NCI-H2171 treated with DMSO at 0.1 percent for 48 hours (cell line): ENCODE measurements at places on chromosomes 11 and 22.

- DNase-seq, result no peak
Measured at GRCh38 chr11:34633990-34634693, 13.2 kb downstream of the EHF start.

GRCh38 chr11:46321757-46322156 lies 25.5 kb upstream of the DGKZ start:
- DNase-seq, result no peak

DNA sequence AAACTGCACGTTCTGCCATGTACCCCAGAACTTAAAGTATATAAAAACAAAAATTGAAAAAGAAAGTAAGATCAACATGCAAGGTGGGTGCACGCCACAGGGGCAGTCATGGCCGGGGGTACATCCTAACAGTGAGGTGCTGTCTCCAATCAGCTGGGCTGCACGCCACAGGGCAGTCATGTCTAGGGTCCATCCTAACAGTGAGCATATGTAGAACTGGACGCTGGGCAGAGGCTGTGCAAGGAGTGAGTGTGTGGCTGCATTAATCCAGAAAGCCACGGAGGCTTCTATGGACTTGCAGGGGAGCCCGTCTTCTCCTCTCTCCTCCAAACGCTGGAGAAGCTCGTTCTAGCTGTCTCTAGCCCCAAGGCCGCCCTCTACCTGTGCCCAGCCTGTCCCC lies 1105.0 kb downstream of the BRD1 start:
- no peak for DNase-seq

GRCh38 chr11:28715726-28716125 lies 607.5 kb downstream of the METTL15 start:
- DNase-seq, result no peak

GRCh38 chr22:19554834-19555404 lies 30.7 kb upstream of the CLDN5 start:
- no peak for DNase-seq

- peak; percentile 64 for DNase-seq
Measured at GRCh38 chr11:35632301-35632700, 14.0 kb downstream of the FJX1 start.

GRCh38 chr11:95358511-95359340 lies 127.7 kb upstream of the SESN3 start:
- DNase-seq, result peak; percentile 23

DNA sequence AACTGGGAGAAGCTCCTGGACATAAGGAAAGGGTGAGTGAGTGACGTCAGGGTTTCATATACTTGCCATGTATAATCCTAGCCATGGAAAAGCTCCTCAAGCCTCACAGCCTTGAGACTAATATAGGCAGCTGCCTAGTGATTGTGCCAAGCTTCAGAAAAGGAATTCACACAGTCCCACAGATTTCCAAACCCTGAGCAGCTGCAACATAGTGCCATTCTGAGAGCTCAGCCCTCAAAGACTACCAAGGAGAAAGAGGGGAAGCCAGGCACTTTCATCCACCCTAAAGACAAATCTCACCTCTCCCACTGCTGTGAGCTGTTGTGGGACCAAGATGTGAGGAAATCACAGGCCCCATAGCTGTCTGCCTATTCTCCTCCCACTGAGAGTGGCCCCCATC lies 707.9 kb upstream of the ANO5 start:
- DNase-seq, result no peak

DNA sequence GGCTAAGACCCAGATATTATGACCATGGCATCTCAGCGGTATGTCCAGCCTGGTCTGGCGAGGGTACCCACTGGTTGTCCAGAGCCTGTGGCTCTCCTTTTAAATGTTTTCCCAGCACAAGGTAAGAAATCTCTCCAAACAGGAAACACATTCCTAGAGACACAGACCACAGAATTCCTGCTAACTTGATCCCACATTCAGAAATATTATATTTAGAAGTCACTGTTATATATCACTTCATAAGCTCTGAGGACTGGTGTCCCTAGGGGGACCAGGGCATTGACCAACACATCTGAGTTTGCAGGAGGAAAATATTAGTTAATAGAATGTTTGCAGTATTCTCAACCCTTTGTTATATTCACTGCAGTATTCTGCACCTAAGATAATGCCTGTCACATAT lies 23.1 kb downstream of the TMPRSS13 start:
- no peak for DNase-seq

GRCh38 chr22:50683994-50684371 lies 11.4 kb downstream of the SHANK3 start:
- DNase-seq, result no peak

- no peak for DNase-seq
Measured at GRCh38 chr11:100925935-100926334, 203.7 kb downstream of the PGR start.

GRCh38 chr11:102306048-102306597 lies 11.2 kb upstream of the BIRC3 start:
- DNase-seq, result no peak

GRCh38 chr11:119198925-119199324 lies 7.2 kb upstream of the CBL start:
- DNase-seq, result no peak

DNA sequence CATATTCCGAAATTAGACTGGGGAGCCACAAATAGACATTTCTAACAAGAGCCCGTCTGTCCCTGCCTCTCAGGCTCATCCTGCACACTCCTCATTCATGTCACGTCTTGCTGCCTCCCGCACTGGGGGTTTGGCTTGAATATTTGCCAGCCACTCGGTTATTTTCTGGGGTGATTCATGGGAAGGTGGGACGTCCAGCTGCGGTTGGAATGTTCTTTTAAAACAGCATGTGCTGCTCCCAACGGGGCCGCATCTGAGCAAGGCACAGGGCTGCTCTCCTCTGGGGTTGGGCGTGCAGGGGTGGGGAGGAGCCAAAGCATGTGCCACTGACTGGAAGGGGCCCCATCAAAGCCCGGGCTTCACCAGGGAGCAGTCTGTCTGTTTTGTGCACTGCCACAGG lies 25.9 kb upstream of the SLC5A4 start:
- DNase-seq, result peak; percentile 65

DNA sequence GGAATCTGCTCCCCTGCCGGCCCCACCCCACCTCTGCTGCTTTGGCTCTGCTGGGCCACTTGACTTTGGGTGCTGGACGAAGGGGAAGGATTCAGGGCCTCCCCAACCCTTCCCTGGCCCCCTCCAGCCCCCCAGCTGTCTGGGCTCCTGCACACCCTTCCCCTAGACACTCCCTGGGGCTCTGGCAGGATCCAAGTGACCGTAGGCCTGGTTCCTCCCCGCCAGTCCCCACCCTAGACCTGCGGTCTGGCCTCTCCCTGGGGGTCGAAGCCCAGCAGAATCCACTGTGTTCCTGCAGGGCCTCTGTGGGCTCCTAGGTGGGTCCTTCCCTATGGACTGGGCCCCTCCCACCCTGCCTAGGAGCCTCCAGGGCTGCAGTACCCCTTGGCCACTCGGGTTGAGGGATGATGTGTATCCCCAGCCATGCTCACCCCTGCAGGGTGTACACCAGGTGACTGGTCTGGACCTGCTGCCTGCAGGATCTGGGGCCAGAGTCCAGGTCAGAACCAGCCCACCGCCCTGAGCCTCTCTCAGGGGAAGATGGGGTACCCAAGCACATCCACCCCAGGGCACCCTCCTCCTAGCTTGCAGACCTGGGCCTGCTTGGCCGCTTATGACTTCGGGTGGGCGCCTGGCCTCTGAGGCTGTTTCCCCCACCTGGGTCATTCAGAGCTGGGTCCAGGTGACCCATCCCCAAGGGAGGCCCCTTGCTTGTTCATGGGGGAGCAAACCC lies 5.6 kb downstream of the PIM3 start:
- DNase-seq, result no peak

DNA sequence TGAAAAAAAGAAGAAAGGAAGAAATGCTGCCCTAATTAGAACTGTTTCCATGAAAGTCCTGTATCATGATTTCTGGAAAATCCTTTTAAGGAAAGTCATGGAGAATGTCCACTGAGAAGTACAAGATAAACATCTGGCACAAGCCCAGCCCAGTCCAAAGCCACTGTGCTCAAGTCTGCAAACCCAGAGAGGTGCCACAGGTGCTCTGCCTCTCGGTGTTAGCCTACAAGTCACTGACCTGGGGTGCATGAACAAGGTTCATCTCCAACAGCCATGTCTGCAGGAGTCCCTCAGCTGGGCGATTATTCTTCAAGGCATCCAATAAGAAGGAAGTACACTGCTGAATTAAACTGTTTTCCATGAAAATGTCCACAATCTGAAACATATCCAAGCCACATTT lies 51.1 kb upstream of the SLC25A1 start:
- no peak for DNase-seq

GRCh38 chr11:104905271-104905670 lies 7.0 kb upstream of the CASP12 start:
- no peak for DNase-seq

DNA sequence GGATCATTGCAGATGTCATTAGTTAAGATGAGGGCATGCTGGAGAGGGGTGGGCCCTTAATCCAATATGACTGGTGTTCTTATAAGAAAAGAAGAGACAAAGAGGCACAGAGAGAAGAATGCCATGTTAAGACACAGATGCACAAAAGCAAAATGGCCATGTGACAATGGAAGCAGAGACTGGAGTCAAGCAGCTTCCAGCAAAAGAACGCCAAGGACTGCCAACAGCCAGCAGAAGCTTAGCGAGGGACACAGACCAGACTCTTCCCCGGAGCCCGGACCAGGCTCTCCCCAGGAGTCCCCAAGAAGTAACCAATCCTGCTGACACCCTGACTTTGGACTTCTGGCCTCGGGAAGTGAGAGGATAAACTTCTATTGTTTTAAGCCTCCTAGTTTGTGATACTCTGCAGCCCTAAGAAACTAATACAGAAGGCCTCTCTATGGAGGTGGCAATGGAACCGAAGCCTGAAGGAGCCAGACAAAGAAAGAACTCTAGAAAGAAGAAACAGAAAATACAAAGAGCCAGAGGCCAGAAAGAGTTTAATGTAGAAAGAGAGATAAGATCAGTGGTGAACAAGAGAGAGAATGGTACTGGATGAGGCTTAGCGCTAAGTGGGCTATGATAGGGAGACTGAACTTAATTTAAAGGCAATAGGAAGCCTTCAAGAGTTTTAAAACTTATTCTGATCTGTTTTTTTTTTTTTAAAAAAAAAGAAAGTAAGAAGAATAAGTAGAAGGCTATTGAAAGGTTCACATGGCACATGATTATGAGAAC lies 27.7 kb downstream of the PRCP start:
- no peak for DNase-seq

DNA sequence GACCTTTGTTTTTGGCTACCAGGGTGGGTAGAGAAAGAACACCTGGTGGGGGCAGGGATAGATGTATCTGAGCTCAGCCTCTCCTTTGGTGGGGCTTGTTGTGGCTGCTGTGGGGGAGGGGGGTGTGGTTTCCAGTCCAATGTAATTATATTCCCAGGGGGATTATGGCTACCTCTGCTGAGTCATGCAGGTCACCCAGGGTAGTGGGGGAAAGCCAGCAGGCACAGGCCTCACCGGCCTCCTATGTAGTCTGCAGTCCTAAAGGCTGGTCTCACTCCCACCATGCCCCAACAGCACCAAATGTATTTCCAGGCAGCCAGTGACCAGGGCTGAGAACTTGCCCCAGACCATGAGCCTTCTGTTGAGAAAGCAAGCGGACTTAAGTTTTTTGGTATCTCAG lies 119.6 kb downstream of the DYNC2H1 start:
- no peak for DNase-seq

DNA sequence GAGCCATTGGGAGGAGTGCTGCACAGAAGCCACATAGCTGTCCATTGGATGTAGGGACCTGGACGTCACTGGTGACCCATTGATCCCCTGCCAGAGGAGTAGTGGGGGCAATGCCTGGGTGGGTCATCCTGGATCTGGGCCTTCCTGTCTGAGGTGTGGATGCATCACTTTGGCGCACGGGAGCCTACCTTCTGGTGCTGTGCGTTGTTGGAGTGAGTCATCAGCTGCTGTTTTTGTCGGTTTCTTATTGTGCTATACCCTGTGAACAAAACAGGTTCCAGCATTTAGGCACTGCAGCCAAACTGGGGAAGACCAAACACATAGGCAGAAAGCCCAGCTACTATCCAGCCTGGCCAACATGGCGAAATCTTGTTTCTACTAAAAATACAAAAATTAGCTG lies 3.2 kb downstream of the TAF6L start:
- no peak for DNase-seq

GRCh38 chr11:124898263-124898680 lies 607 bp upstream of the ROBO4 start:
- no peak for DNase-seq

DNA sequence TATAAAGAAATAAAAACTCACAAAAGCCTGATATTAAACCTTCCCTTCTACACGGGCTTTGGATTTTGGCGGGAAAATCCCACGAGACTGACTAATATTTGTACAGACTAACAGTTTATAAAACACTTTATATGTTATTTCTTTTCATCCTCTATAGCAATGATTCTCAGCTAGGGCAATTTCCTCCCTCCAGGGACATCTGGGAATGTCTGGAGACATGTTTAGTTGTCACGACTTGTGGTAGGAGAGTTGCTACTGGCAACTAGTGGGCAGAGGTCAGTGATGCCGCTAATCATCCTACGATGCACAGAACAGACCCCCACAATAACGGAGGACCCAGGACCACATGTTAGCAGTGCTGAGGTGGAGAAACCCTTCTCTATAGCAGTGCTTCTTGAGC lies 304.8 kb upstream of the PITPNB start:
- DNase-seq, result no peak

DNA sequence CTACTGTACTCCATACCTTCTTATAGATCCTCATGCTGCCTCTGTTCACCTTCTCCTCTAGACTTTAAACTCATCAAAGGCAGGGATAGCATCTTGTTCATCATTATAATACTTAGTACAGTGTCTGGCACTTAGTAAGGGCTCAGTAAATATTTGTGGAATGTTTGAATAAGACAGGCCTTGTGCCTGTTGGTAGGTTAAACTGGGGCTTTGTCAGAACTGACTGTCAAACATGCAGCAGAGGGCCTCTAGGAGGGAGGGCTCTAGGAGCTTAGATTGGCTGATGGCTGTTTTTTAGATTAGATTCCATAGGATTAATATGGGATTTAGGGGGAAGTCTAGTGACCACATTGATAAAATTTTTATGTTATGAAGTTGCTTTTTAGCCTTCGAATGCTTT lies 70.8 kb downstream of the RNF169 start:
- DNase-seq, result no peak

DNA sequence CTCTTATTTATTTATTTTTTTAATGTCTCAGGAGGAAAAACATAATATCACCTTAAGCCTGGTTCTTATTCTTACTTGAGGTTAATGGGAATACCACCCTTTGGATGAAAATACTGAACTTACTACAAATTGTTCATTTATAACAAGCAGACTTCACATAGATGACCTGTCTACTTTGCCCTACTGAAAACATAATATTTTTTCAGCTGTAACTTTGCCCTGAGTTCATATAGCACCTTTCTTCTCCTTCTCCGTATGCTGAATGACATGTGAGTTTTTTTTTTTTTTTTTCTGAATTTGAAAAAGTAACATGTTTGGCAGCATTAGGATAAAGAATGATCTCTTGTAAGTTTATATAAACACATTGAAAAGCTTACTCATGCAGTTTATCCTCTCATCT lies 186.8 kb downstream of the TMEM135 start:
- DNase-seq, result no peak

DNA sequence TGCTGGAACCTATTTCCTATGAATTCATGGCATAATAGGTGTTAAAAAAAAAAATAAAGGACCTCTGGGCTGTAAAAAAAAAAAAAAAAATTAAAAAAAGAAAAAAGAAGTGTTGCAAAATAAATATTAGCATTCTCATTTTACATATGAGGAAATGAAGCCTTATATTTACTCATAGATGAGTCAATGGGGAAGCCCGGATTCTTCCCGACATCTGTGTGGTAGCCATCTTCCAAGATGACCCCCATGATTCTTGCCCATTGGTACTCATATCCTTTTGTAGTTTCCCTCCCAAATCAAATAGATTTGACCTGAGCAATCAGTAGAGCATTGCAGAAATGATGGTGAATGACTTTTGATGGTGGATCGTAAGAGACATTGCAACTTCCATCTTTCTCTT lies 3.0 kb upstream of the SWAP70 start:
- no peak for DNase-seq
